Stimulated activated CD8-positive, alpha-beta memory T cell treated with anti-CD3 and anti-CD28 coated beads, Interleukin-2, amount 100 ng/mL, for 1 hour (primary cell): ENCODE measurements at places on chromosomes 5 and 9.

DNA sequence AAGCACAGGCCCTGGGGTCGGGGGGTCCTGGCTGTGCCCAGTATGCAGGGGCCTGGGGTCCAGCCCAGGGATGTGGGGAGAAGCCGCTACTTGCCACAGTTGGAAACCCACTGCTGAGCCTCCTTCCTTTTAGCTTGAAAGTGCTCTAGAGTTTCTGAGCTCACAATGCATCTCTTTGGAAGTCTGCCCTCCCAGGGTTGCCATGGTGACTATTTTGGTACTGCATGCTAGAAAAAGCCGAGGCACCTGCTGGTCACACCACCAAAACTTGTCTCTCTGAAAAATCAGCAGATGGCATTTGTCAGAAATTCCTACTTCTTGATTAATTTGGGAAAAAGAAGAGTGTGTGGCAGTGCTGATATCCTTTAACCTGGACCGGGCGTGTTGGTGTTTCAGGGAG lies 151.8 kb downstream of the SEC61B start:
- no peak for DNase-seq

- DNase-seq = no peak
Observed at GRCh38 chr9:85600675-85601263, 141.0 kb downstream of the AGTPBP1 start.

- no peak for DNase-seq
Observed at GRCh38 chr5:43017428-43017815, 22.7 kb downstream of the ANXA2R start.

GRCh38 chr9:112844771-112845542 lies 45.7 kb downstream of the SLC46A2 start:
- DNase-seq = peak; percentile 54

DNA sequence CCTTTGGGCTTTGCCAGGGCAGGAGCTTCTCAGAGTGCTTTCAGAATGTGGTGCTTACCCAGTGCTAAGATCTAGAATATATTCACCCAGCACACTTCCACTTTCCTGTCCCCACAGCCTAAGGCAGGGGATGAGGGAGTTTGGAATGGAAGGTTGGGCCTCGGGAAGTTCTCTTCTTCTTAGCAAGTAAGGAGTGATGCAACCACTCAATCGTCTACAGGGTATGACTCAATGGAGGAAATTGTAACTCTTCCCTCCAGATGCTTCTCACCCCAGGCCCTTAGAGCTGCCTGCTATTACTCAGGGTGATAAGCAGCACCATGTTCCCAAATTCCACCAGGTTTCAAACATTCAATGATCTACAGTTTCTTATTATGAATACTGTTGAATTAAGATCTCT lies 30.8 kb upstream of the AGGF1 start:
- DNase-seq = no peak

DNA sequence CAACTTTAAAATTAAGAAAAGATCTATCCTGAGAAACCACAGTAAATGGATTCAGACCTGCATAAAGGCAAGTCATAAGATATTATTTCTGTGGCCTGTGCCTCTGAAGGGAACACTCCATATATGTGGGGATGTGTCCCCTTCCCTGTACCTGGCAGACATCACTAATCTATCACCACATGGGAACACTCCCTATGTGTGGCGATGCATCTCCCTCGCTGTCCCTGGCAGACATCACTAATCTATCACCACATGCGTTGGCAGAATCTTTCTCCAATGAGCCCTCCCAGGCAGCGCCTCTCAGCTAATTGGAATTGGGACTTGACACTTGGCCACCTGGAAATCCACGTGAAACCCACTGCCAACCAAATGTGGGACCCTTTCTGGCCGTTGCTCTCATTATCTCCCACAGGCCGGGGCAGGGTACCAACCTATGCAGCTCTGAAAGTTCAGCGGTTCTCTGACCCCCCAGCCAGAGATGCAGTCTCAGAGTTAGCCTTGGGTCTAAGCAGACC lies 25.2 kb upstream of the ASS1 start:
- no peak for DNase-seq
